T-helper 1 cell (primary cell): ENCODE measurements at places on chromosomes 13 and 19.

GRCh38 chr13:42039457-42039945 lies 8.9 kb upstream of the DGKH start:
- no peak for DNase-seq

- peak; percentile 22 for DNase-seq
Measured at GRCh38 chr13:21638319-21639282, 32.3 kb upstream of the FGF9 start.

GRCh38 chr13:41271456-41272285 lies 8.3 kb upstream of the MTRF1 start:
- DNase-seq = no peak

DNA sequence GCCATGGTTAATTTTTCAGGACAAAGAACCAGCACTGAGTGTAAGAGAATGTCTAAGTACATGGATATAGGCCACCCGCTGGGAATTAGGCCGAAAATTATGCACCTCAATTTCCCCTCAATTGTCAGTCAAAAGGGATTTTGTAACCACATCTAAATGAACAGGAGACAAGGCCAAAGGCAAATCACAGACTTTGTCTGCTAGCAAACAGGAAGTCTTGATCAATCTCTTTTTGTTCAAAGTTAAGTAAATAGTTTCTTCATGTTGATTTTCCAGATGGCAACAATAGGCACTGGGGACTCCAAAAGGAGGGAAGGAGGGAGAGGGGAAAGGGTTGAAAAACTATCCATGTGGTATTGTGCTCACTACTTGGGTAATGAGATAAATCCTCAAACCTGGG lies 276.0 kb downstream of the COG6 start:
- DNase-seq = no peak

DNA sequence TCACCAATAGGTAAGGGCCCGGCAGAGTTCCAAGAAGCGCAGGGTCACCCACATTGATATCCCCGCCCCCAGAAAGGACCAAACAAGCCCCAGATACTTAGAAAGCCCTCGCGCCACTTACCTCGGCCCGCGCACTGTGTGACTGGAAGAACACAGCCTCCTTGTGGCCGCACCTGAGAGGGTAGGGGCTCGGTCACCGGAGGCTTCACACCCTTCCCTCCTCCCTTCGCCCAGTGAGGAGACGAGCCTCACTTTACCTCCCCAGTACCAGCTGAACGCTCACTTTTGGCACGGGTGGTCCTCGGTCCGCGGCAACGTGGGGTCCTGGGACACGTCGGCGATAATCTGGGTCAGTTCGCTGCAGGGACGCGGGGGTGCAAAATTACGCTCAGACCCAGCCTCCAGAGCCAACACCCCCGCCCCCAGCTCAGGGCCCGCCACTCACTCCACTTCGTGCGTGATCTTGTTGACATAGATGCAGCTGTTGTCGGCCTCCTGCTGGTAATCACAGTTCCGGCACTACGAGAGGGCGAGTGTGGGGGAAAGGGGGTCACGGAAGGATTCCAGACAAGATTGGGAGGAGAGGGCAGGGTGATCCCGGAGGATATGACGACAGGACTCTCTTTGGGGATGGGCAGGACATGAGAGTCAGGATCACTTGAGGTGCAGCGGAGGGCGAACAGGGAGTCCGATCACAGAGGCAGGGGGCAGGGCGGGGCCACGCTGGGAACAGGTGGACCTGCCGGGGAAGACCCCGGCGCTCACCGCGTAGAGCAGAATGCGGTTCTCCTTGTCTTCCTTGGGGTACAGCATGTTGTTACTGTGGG lies 568 bp downstream of the POLR2I start:
- no peak for DNase-seq

GRCh38 chr19:19485161-19485997 lies 30.0 kb downstream of the TSSK6 start:
- DNase-seq = no peak

DNA sequence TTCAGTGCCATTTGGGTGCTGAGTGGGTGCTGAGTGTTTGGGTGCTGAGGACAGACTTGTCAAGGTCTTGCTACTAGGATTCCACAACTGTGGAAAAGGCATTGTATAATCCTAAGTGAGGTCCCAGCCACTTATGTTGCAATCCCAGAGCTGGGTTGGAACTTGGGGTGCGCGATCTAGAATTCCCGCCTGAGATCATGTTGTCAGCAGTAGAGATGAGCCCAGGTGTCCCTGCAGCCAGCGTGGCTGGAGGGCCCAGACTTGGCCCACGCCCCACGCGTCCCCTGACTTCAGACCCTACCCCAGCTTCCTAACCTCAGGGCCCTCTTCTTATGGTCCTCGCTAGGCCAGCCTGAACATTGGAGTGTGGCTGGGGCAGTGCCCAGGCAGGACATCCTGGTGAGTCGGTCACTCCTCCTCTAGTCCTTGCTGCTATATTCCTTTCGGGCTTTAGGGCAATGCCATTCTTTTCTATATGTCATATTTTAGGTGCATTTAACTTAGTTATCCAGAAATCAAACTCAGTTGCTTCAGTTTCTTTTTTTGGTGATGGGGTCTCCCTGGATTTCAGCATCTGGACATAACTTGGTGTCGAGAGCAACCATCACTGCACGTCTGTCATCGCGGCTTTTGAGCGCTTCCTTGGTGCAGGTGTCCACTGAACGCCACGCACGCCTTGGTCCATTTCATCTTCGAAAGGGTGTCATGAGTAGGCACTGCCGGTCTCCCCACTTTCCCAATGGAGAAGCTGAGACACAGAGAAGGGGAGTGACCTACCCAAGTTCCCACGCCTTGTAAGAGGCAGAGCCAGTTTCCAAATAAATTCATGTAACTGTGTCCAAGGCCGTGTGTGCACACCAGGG lies 46.4 kb upstream of the F7 start:
- DNase-seq = no peak

GRCh38 chr19:43132696-43133095 lies 50.2 kb upstream of the PSG2 start:
- DNase-seq = no peak
